Motor neuron (in vitro differentiated cells): ENCODE measurements at places on chromosomes 11 and 22. TPM values are rescaled to one million over a fixed set of nuclear protein-coding genes. Genes with fewer than 3 reads are reported as not detected.

Gene CST6
- total RNA-seq: 0.46 TPM in 1 of 2 replicates, not detected in the other

Gene MFNG
- total RNA-seq: 4.6 TPM in 1 of 2 replicates, not detected in the other

Gene SPA17
- total RNA-seq: 54.9 and 71.4 TPM in 2 replicates

DNA sequence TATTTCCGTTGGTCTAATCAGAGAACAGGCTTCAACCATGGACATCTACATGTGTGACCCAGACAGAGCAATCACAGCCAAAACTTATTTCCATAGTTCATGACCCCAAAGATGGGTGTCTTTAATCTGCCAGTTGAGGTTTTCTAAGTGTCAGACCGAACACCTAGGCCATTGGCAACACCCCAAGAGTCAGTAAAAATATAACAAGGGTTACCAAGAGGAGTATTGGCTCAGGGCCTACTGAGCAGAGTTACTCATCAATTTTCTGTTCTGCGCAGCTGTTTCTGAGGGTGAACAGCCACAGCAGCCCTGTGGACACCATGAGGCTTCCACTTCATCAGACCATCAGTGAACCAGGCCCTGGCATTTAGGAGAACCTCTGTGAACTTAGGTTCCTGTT lies 18.8 kb downstream of the GUCD1 start:
- no peak for ATAC-seq

GRCh38 chr11:17328871-17329494 lies 22.6 kb upstream of the NCR3LG1 start:
- peak; percentile 85 for ATAC-seq
